CD4-positive, alpha-beta T cell (primary cell): ENCODE measurements at places on chromosomes 7 and 10. TPM values are rescaled to one million over a fixed set of nuclear protein-coding genes. Genes with fewer than 3 reads are reported as not detected.

Gene MMD2
- not detected for total RNA-seq

DNA sequence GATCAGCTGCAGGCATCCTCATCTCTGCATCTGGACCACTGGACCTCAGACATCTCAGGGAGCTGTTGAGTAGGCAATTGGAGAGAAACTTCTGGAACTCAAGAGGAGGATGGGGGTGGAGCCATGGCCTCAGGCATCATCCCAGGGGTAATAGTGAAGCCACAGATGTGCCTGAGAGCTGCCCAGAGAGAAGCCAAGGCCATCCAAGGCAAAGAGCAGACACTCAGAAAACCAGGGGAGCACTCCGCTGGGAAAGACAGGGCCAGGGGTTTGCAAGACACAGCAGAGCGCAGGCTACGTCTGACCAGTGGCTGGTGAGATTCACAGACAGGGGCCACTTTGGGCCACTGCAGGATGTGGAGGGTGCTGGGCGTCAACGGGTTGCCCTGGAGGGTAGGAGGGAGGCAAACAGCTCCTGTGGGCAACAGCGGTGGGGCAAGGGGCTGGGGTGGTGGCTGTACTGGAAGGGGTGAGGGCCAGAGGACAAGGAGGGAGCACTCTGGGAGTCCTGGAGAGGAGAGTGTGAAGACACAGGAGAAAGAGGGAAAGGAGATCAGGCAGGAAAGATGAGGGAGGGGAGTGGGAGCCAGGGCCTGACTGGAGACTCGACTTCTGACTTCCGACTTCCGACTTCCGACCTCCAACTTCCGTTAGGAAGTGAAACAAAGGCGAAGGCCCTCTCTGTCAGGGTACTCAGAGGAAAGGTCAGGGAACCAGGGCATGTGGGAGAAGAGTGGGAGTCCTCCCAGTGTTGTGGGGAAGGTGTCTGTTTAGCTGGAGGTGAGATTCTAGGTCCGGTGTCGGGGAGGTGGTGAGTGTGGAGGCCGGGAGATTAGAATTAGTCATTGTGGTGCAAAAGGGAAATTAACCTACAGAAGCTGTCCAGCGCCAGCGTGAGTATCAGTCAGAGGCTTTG lies 69.7 kb upstream of the ANTXRL start:
- no peak for DNase-seq

- no peak for DNase-seq
Observed at GRCh38 chr10:369221-369683, 234.0 kb downstream of the ZMYND11 start.

GRCh38 chr10:54614072-54614471 lies 187.0 kb downstream of the PCDH15 start:
- no peak for DNase-seq

DNA sequence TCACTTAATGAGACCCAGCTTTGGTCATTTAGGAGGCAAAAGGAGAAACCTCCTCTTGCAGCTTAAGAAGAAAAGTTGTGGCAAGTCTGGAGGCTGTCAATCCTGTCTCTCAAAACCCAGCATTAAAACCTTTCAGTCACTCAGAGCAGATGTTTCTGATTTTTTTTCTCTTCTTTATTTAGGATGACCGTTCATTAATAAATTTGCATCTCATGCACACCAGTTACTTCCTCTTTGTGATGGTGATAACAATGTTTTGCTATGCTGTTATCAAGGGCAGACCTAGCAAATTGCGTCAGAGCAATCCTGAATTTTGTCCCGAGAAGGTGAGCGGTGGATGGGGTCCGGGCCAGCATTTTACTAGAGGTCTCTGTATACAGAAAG lies 32.0 kb downstream of the TMEM248 start:
- DNase-seq, result no peak

DNA sequence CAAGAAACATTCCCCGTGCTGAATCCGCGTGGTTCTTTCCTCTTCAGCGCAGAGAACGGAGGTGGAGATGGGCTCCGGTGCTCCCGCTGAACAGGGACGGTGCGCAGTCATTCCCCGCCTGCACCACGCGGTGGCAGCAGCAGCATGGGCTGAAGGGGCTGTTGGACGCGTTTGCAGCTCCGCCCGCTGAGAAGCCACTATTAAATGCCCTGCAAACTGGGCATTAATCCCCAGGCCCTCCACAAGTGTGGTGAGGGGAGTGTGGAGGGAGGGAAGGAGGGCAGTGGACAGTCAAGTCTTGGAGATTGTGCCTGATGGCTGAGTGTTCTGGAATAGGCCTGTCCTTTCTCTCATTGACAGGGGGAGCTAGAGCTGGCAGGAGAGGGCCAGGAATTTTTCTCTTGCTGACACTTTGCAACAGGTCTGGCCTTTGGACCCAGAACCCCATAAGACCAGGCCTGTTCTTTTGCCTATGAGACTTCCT lies 240.2 kb upstream of the INHBA start:
- peak; percentile 33 for DNase-seq

DNA sequence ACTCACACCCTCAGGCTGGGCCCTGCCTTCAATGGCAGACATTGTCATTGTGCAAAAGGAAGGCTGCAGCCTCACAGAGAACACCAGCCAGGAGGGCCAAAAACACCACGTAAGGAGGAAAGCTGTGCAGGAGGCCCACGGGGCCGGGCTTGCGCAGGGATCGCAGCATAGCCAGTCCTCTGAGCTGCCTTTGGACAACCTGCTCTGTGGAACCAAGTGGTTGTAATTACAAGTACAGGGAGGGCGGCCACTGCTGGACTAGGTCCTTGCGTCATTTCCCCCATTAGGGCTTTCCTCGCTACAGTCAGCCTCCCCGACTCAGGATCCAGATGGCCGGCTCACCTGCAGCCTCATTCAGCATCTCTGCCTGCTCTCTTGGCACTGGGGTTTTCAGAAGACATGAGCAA lies 66.9 kb downstream of the FAM53B start:
- no peak for DNase-seq

Gene ASZ1
- total RNA-seq, result not detected

GRCh38 chr7:149828357-149829309 lies 9.5 kb upstream of the ZNF862 start:
- no peak for DNase-seq

- no peak for DNase-seq
Observed at GRCh38 chr10:63456437-63457210, 9.2 kb downstream of the JMJD1C start.

Gene PODXL
- 0.47 TPM for total RNA-seq

Gene JMJD1C
- total RNA-seq, result 389 TPM

- no peak for DNase-seq
Observed at GRCh38 chr10:35554461-35555056, 50.6 kb upstream of the GJD4 start.

- no peak for DNase-seq
Observed at GRCh38 chr7:110850224-110850623, 240.7 kb upstream of the LRRN3 start.

- no peak for DNase-seq
Observed at GRCh38 chr7:105621617-105622016, 40.3 kb upstream of the EFCAB10 start.

Gene PHYHIPL
- not detected for total RNA-seq

DNA sequence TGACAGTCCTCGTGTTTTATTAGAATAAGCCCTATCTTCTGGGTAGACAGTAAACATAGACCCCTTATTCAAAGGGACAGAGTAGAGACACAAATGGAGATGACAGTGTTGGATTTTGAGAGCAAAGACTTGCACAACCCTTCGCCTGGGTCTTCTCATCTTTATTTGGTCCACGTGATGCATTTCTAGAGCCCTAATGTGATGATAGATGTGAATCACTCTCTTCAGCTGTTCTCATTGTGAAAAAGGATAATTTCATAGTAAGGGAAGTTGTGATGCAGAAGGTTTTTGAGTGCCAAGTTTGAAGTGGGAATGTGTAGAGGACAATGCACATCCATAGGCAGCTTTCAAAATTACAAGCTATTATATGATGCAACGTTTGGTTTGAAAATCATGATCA lies 86.3 kb downstream of the CREB5 start:
- no peak for DNase-seq

DNA sequence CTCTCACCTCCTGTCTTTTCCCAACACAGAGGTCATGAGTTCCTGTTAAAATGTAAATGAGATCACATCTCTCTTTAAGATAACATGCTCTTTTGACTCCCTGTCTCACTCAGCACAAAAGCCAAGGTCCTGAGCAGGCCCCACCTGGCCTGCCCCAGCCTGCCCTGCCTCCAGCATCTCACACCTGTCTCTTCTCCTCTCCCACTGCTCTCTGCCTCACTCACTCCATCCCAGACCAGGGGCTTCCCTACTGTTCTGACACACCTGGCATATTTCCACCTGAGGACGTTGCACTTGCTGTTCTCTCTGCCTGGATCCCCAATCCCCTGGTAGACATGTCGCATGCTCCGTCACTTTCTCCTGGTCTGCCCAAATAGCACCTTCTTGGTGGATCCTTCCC lies 285.0 kb upstream of the ZMIZ1 start:
- no peak for DNase-seq

DNA sequence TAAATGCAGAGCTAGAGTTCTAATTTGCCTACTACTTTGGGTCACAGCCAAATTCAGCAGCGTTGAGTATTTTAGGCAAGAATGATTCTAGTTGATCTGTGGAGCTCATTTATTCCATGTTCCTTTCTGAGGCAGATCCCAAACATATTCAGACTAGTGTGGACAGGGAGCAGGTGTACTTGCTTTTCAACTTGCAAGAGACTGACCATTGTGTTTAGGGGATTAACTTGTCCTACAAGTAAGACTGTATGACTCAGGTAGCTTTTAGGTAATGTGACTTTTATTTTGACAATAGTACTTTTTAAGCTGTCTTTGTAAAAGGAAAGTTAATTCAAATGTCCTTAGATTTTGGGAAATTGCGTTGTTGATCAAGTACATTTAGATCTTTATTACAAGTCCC lies 285.5 kb downstream of the TWIST1 start:
- no peak for DNase-seq

- DNase-seq, result no peak
Observed at GRCh38 chr7:67875558-67875957, 878.9 kb downstream of the TYW1 start.

Gene MCM10
- 0.50 TPM for total RNA-seq

Gene PGAM2
- 1.8 TPM for total RNA-seq

Gene EVX1
- 0.33 TPM for total RNA-seq

Gene DNAJB12
- 25.2 TPM for total RNA-seq

- DNase-seq, result no peak
Observed at GRCh38 chr7:55427800-55428199, 62.7 kb downstream of the LANCL2 start.

Gene PRF1
- total RNA-seq, result 7.4 TPM

GRCh38 chr7:22387583-22387982 lies 30.6 kb upstream of the RAPGEF5 start:
- DNase-seq, result no peak

DNA sequence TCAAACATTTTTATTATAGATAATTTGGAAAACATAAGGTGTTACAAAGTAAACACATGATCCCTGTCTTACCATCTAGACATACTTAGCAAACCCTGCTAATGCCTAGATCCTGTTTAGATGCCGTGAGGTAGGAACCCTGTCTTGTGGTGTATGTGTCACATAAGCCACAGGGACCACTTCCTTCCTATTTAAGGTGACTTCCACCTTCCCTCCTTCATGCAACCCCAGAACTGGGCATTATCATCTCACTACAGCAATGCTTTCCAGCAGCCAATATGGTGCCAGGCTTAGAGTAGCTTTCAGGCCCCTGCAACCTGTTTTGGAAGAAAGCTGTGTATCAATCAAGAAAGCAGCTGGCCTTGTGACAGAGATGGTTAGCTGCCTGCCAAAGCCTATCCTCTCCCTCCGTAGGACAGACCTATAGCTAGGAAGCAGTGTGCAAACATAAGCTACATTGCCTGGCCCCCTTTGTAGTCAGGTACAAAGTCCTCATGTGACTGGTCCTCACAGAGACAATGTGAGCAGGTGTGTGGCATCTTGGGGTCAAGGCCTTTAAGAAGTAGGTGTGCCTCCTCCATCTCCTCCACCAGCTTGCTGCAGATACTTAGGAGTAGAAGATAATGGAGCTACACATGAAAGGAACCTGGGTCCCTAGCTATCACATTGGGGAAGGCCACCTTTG lies 146.8 kb downstream of the SPAG6 start:
- DNase-seq, result no peak

- no peak for DNase-seq
Observed at GRCh38 chr7:125184801-125185200, 255.2 kb upstream of the POT1 start.

Gene GPR146
- total RNA-seq, result 9.9 TPM

DNA sequence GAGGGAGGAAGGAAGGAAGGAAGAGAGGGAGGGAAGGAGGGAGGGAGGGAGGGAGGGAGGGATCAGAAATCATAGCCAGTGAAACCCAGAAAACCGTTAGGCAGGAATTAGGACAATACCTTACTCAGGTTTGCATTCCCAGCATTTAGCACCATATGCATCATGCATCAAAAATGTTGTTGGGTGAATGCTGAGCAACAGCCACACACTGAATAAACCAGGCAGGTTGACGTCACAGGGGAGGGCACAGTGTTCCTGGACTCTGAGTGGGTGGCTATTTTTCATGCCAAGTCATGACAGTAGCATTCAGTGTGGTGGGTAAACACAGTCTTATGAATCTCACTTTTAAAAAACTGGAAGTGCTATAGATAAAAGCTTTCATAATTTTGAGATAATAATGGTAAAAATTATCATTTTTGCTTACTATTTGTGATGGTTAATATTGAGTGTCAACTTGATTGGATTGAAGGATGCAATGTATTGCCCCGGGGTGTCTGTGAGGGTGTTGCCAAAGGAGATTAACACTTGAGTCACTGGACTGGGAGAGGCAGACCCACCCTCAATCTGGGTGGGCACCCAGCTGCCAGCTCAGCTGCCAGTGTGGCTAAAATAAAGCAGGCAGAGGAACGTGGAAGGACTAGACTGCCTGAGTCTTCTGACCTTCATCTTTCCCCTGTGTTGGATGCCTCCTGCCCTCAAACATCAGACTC lies 199.1 kb upstream of the PRKCQ start:
- DNase-seq, result no peak

GRCh38 chr10:20956843-20957242 lies 59.7 kb upstream of the NEBL start:
- no peak for DNase-seq

Gene ITGB8
- total RNA-seq, result not detected

DNA sequence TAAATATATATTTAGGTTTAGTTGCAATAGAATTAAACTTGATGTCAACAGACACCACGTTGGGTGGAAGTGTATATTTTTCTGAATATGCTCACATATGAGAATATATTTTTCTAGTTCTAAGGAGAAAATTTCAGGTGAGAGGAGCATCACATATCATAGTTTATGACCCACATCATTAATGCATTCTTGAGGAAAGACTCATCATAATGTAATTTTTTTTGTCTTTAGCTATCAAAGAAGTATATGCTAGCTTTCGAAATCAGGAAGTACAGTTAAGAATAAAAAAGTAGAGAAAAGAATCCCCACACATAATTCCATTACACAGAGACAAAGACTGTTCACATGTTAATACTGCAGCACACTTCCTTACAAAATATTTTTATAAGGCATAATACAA lies 30.4 kb downstream of the A1CF start:
- no peak for DNase-seq
